ENCODE measurements at places on chromosomes 3 and 15. TPM values are rescaled to one million over a fixed set of nuclear protein-coding genes. Genes with fewer than 3 reads are reported as not detected.

DNA sequence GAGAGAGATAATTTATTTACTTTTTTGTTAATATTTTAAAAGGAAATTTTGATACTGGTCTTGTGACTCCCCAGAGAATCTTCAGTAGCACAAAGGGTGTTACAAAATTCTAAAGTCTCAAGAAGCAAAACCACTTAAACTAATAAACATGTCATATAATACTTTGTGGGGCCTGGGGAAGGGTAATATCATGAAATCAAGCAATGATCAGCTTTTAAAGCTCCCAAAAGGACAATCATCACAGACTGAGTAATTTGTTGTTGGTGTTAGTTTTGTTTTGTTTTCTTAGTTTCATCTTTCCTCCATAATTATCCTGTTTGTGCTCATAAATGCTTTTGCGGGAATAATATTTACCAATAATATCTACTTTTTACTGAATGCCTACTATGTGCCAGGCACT lies 55.0 kb downstream of the TMEM212 start:
- H3K4me1 ChIP-seq: no peaks in the 10 kb centered on the region
- DNase-seq: no peak
- H3K36me3 ChIP-seq: no peaks in the 10 kb centered on the region
- no peaks in the 10 kb centered on the region for H3K27me3 ChIP-seq
- no peak overlapping the region for H3K4me3 ChIP-seq

- H3K36me3 ChIP-seq: no peaks in the 10 kb centered on the region
- H3K4me3 ChIP-seq: no peak overlapping the region
- no peaks in the 10 kb centered on the region for H3K27me3 ChIP-seq
- no peak for DNase-seq
Observed at GRCh38 chr3:134663721-134664456, 13.1 kb upstream of the KY start.

GRCh38 chr15:65082303-65082953 lies 5.9 kb downstream of the KBTBD13 start:
- peaks cover 77% of the 10 kb centered on the region for H3K4me1 ChIP-seq
- no peaks in the 10 kb centered on the region for H3K27me3 ChIP-seq
- no peak overlapping the region for H3K27ac ChIP-seq
- no peak for DNase-seq

- no peaks in the 10 kb centered on the region for H3K27me3 ChIP-seq
- H3K4me3 ChIP-seq: no peak overlapping the region
- no peaks in the 10 kb centered on the region for H3K36me3 ChIP-seq
- peak; percentile 50 for DNase-seq
- H3K4me1 ChIP-seq: no peaks in the 10 kb centered on the region
Observed at GRCh38 chr3:117801912-117802239, 1092.3 kb downstream of the TUSC7 start.

- H3K27ac ChIP-seq: no peak overlapping the region
- no peak overlapping the region for H3K4me3 ChIP-seq
- H3K27me3 ChIP-seq: no peaks in the 10 kb centered on the region
- DNase-seq: no peak
- no peaks in the 10 kb centered on the region for H3K4me1 ChIP-seq
- H3K36me3 ChIP-seq: no peaks in the 10 kb centered on the region
Observed at GRCh38 chr3:81425198-81425868, 336.1 kb downstream of the GBE1 start.

DNA sequence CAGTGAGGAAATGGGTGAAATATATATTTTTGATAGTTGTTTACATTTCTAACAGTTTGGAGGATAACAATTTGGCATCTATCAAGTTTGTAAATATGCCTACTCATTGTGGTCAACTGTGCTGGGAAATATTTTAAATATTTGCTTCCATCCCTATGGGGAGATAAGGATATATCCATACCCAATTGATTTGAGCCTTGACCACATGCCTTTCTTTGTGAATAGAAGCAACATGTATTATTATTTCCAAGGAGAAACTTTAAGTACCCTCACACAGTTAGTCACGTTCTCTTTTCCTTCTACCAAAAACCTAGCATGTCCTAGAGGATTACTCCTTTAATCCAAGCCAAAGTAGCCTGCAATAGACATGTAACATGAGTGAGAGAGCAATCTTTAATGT lies 245.4 kb upstream of the CBLB start:
- no peaks in the 10 kb centered on the region for H3K36me3 ChIP-seq
- no peak for DNase-seq
- no peak overlapping the region for H3K4me3 ChIP-seq
- H3K4me1 ChIP-seq: no peaks in the 10 kb centered on the region

DNA sequence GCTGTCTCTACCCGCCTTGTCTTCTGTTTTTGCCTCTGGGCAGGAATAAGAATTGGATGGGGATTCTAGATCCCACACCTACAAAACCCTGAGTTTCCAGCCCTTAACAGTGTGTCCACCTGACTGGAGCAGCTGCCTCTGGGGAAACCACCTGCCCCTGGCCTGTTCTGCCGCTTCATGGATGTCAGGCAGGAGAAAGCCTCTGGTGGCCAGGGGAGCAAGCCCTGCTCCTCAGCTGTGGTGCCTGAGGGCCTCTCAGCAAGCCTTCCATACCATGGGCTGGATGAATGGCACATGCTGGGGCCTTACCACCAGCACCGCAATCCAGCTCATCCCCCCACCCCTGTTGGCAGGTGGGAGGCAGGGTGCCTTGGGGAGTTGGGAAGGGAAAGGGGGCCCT lies 5.3 kb upstream of the CPNE9 start:
- H3K27ac ChIP-seq: no peak overlapping the region
- H3K27me3 ChIP-seq: no peaks in the 10 kb centered on the region
- H3K36me3 ChIP-seq: peaks cover 39% of the 10 kb centered on the region
- no peak for DNase-seq

- H3K27ac ChIP-seq: no peak overlapping the region
- H3K27me3 ChIP-seq: no peaks in the 10 kb centered on the region
- H3K36me3 ChIP-seq: no peaks in the 10 kb centered on the region
Observed at GRCh38 chr3:158403013-158403412, 168.0 kb upstream of the MLF1 start.

- DNase-seq: no peak
- no peaks in the 10 kb centered on the region for H3K36me3 ChIP-seq
- no peaks in the 10 kb centered on the region for H3K27me3 ChIP-seq
- H3K27ac ChIP-seq: peak overlapping the region; percentile 63
Observed at GRCh38 chr3:16051691-16052090, 122.8 kb upstream of the GALNT15 start.

DNA sequence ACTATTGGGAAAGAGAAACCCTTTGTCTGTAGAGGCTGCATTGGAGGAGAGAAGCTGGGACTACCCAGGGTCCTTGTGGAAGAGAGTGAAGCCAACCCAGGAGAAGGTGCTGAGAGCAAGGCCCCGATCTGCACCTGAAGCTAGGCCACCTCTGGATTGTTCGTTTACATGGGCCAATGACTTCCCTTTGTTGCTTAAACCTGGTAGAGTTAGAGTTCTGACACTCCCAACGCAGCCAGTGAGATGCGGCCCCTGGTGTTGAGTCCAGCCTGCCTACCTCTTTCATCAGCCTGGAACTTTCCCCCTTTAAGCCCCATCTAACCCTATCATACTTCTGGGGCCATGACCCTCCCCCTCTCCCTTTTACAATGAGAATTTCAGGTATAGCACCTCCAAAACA lies 30.8 kb downstream of the CCDC13 start:
- no peaks in the 10 kb centered on the region for H3K27me3 ChIP-seq
- H3K4me3 ChIP-seq: no peak overlapping the region
- H3K27ac ChIP-seq: no peak overlapping the region
- no peaks in the 10 kb centered on the region for H3K36me3 ChIP-seq

DNA sequence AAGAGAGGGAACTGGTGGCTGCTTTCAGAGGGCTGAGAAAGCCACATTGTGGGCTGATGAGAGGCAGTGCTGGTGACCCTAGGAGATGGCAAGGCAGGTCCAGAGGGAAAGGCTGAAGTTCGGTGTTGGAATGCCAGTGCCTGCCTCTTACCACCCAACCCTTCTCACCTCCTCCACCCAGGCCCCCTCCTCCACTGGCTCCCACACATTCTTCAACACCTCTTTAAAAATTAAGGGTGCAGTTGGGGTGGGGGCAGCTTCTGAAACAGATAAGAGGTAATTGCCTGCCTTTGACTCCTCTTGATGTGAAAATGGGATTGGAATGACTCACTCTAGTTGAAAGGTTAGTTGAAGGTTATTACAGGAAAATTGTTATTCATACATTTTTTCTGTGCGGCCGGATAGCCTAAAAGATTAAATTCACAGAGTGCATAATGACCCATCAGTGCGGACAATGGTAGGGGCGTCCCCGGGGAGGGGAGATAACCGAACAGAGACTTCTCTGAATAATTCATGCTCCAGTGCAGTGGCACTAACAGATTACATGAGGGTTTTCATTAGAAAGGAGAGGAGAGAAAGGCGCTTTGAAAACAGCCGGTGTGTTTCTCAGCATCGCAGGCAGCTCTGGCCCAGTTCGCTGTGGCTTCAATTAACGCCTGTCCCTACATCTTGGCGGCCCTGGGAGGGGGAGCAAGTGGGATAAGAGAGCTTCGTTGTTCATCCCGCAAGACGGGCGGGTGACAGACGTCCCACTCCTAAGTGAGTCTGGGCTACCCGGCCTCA lies 212.4 kb downstream of the TLE3 start:
- H3K27me3 ChIP-seq: no peaks in the 10 kb centered on the region
- H3K27ac ChIP-seq: no peak overlapping the region
- no peaks in the 10 kb centered on the region for H3K4me1 ChIP-seq

DNA sequence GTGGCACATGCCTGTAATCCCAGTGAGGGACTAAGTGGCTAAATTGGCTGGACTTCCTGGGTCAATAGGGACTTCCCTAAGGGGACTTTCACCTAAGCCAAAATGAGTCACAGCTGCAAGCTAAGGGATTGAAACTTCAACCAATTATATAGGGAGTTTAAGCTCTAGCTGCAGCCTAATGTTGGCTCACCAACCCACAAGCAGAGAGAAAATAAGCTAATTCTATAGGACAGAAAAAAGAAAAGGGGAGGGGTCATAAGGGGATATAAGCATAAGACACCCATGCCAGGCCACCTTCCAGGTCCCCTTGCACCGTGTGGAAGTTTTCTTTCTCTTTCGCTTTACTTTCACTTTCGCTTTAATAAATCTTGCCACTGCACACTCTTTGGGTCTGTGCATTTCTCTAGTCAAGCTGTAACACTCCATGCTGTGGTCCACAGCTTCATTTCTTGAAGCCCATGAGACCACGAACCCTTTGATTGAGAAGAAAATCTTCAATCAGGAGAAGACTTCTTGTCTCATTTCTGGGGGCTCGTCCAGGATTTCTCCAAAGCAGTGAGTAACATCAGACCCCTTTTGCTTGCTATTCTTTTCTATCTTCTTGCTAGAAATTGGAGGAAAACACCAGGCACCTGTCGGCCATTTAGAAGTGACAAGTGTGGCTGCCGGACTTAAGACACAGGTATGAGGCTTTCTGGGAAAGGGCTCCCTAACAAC lies 192.3 kb downstream of the IGSF11 start:
- H3K36me3 ChIP-seq: no peaks in the 10 kb centered on the region
- peak; percentile 7 for DNase-seq
- no peak overlapping the region for H3K27ac ChIP-seq
- no peak overlapping the region for H3K4me3 ChIP-seq
- no peaks in the 10 kb centered on the region for H3K27me3 ChIP-seq

DNA sequence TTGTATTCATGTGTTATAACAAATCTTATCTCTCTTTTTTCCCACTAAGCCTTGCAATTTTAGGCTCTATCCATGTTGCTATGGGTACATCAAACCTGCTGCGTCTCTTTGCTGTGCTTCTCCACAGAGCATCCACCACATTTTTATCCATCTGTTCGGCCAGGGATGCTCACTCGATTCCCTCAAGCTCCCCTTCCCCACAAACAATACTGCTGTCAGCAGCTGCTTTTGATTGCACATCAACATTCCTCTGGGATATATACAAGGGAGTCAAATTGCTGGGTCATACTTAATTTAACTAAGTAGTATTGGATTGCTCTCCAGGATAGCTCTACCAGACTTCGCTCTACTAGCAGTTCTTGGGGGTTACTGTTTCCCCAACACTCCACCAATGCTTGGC lies 36.8 kb downstream of the TMEM108 start:
- H3K27ac ChIP-seq: no peak overlapping the region
- H3K4me1 ChIP-seq: no peaks in the 10 kb centered on the region
- H3K36me3 ChIP-seq: no peaks in the 10 kb centered on the region
- H3K27me3 ChIP-seq: no peaks in the 10 kb centered on the region
- H3K4me3 ChIP-seq: no peak overlapping the region
- DNase-seq: no peak

DNA sequence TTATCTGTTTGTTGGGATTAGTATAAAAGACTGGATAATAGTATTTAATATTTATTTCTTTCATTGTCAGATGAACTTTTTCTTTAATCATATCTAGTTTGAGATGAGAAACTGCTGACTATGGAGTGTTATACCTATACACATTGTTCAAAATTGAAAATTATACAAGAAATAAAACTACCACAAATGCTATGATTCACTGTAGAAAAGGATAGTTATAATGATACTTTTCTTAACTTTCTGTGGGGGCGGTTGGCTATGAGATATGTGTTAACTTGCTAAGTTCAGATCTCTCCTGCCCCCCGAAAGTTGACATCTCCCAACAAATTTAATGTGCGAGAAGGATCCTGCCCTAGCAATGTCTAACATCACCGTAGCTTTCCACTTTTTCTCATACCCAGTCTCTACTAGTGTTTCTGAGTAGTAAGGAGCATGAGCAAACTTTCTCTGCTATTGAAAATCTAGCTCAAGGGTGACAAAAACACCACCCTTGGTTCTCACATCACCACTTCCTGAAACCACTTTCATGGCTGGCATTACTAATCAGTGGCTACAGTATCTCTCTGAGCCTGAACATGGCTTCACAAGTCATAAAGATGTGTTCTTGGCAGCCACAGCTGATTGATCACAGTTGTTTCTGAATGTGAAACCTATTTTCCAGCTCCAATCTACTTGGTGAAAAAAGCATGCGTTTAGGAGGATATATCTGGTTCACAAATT lies 15.8 kb upstream of the SAMMSON start:
- no peak overlapping the region for H3K4me3 ChIP-seq
- no peak overlapping the region for H3K27ac ChIP-seq
- no peaks in the 10 kb centered on the region for H3K27me3 ChIP-seq
- H3K36me3 ChIP-seq: no peaks in the 10 kb centered on the region
- no peak for DNase-seq

GRCh38 chr15:80902298-80902801 lies 87.3 kb downstream of the MESD start:
- H3K36me3 ChIP-seq: no peaks in the 10 kb centered on the region
- no peaks in the 10 kb centered on the region for H3K27me3 ChIP-seq
- H3K4me3 ChIP-seq: no peak overlapping the region

The NPAP1 gene
- total RNA-seq: 1.5 TPM

The BUB1B gene
- total RNA-seq: 0.20 TPM

The HESX1 gene
- 0.56 TPM for total RNA-seq

The EXD1 gene
- total RNA-seq: not detected

The CYP1A1 gene
- 0.78 TPM for total RNA-seq

The SAMD7 gene
- total RNA-seq: not detected
